Panc1 (cell line): ENCODE measurements at places on chromosomes 1 and 21.

DNA sequence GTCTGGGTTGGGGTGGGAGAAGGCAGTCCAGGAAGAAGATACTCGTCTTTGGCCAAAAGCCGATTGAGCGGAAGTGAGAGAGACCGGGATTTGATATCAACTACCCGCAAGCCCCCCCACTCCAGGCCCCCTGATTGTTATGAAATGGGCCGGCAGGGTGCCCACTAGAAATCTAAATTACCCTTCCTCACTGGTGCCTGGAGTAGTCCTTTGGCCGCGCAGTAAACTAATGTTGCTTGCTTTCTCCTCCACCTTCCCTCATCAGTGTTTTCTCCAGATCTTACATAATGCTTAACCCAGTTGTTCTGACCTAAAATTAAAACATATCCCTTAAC is 119.2 kb upstream of the BARHL2 start:
- DNase-seq = no peak

- no peak for DNase-seq
These were observed 45.3 kb downstream of the MRPL39 start for GRCh38 chr21:25561668-25562641.

GRCh38 chr1:21437341-21437640 is 2.6 kb upstream of the NBPF3 start:
- no peak for DNase-seq

DNA sequence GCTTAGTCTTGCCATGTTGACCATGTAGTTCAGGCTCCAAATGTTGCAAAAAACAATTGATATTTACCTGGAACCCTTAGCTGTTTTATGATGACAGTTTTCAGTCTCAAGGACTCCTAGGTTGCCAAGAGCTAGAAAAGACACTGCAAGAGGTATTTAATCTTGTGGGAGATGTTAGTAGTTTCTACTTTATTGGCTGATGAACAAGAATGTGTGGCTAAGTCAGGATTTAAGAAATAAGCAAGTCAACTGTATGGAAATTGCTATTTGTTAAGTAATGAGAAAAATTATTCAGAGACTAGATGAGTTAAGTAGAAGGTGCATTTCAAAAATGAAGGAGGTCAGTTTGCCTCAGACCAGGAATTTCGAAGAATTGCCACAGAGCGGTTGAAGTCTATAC is 639.7 kb upstream of the USP24 start:
- DNase-seq = no peak

DNA sequence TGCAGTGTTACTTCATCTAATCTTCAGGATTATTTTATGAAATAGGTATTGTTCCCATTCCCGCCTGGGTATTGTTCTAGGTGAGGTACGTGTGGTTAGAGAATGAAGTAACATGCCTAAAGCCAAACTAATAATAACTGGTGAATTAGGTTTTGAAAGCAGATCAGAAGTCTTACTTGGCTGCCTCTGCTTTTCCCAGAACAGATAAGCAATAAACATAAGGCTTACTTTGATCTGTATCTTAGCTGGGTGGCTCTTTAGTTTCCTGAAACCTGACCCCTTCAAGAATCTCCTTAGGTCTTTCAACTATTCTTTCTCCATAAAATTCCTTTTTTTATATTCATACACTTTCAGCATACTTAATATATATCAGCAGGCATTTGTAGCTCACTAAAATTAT is 65.3 kb downstream of the VAV3 start:
- DNase-seq = no peak

DNA sequence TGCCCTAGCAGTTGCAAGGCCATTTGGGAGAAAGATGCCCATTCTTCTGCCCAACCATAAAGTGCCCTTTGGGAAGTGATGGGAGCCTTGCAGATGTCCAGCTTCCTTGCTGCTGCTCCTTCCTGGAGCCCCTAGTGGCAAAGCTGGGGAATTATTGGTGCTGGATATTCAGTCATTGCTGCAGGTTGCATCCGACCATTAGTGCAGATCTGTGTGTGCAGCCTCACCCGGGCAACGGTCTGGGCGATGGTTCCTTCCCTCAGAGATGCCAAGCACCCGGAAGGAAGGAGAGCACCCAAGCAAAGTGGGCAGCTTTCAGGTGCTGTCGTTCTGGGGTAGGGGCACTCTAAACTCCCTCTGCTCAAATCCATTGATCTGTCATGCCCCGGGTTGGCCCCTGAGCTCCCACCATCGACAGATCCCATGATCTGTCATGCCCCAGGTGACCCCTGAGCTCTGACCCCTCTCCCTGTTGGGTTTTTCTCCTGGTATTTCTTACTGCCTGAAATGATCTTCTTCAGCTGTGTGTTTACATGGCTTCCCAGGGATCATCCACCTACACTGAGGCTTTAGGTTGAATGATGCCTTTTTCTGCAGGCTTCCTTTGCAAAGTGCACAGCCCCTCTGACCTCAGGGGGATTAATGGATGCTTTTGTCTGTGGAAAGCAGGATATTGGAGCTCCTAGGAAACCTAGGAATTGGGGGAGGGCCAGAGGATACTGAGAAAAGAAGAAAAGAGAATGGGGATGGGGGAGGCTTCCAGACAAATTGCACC is 467.5 kb downstream of the PTPRU start:
- no peak for DNase-seq

- no peak for DNase-seq
These were observed 290.3 kb upstream of the SGIP1 start for GRCh38 chr1:66243548-66244130.

DNA sequence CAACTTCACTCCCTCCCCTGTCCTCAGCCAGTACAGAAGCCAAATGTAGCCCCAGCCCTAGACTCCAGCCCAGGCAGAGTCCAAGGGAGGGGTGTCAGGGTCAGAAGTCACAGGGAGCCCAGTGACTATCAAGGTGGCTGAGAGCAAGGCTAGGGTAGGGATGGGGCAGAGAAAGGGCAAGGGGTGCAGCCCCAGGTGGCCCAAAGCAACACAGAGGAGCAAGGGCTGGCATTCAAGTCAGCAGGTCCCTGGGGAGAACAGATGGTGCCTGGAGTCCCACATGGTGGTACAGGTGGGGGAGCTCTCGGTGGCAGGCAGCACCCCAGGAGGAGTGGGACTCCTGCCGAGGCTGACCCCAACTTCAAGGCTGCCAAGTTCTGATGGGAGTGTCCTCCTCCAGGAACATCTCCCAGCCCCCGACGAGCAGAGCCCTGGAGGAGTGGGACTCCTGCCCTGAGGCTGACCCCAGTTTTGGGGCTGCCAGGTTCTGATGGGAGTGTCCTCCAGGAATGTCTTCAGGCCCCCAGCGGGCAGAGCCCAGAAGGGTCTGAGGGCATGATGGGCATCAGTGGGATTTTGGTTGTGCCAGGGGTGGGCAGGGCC is 3.7 kb upstream of the DVL1 start:
- DNase-seq = no peak

DNA sequence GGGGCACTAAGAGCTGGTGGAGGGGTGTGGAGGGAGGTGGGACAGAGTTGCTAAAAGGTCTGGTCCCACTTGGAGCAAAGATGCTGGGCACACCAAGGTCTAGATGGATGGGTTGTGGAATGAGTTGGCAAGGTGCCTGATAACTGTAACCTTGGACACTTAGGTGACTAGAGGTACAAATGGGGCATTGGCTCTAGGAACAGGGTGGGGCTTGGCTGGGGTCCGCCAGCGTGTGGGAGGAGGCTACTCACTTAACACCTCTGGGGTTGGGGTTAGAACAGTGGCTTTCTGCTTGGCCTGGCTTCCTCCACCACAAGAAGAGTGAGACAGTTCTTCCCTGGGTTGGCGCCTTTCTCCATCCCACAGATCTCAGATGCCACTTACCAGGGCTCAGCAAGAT is 17.2 kb downstream of the KCNA2 start:
- DNase-seq = no peak

- no peak for DNase-seq
These were observed 124.2 kb downstream of the GALNT2 start for GRCh38 chr1:230191079-230191804.

- no peak for DNase-seq
These were observed 17.9 kb upstream of the PTCH2 start for GRCh38 chr1:44860891-44861425.

GRCh38 chr1:175463853-175464252 is 271.3 kb upstream of the KIAA0040 start:
- DNase-seq = no peak

GRCh38 chr1:15722836-15723532 is 13.1 kb upstream of the SLC25A34 start:
- DNase-seq = no peak

GRCh38 chr1:2425892-2426291 is 13.5 kb upstream of the PEX10 start:
- no peak for DNase-seq

GRCh38 chr21:45995686-45996179 is 14.2 kb downstream of the COL6A1 start:
- no peak for DNase-seq

DNA sequence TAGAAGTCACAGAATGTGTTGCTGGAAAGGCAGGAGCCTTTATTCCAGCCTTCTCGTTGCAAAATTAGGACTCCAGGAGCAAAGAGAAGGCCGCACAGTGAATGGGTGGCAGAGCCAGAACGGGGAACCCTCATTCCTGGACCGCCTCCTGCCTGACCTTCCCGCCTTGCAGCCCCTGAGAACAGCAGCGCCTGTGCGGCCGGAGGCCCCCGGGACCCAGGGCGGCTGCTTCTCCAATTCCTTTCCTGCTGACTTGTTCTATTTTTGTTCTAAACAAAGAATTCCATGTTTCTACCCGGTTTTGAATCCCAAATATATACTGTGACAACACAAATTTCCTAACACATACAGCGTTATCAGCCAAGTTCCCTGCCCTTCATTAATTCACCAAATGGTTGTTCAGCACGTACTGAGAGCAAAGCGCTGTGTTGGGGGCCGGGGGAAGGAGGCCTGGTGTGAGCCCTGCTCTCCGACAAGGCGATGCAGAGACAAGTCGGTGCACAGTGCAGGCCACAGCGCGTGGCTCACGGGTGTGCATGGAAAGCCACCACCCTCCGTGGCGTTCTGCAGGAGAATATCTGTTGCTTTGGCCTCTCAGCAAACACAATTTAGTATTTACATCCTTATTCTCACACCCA is 31.9 kb upstream of the COL6A2 start:
- DNase-seq = no peak

DNA sequence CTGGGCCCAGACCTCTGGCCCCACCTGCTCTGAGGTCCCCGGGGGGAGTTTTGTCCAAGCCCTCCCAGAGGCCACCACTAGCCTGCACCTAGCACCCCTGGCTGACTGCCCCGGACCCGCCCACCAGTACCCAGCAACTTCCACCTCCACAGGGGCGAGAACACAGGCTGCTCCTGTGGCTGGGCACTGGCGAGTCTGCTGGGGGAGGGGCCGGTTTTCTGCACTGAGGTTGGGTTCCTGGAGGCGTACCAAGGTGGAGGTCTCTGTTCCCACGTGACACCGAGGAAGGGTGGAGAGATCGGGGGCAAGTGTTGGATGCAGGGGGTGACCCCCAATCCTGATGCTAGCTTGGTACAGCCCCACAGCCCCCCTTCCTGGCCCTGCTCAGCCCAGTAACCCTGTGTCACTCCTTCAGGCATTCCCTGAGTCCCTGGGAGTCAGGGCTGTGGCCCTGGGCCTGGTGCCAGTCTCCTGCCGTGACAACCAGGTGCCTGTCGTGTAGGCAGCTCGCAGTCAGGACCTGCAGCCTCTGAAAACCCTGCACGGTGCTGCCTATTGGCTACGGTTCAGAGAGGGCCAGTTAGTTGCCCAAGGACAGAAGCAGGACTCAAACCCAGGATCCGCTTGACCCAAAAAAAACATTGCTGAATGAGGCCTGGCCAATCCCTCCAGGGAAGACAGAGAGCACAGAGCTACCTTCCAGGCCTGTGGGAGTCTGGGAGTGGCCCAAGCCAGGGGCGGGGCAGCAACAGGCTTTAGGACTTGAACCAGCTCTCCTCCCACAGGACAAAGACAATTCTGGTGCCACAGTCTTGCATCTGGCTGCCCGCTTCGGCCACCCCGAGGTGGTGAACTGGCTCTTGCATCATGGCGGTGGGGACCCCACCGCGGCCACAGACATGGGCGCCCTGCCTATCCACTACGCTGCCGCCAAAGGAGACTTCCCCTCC is 3.1 kb downstream of the ESPN start:
- DNase-seq = no peak

DNA sequence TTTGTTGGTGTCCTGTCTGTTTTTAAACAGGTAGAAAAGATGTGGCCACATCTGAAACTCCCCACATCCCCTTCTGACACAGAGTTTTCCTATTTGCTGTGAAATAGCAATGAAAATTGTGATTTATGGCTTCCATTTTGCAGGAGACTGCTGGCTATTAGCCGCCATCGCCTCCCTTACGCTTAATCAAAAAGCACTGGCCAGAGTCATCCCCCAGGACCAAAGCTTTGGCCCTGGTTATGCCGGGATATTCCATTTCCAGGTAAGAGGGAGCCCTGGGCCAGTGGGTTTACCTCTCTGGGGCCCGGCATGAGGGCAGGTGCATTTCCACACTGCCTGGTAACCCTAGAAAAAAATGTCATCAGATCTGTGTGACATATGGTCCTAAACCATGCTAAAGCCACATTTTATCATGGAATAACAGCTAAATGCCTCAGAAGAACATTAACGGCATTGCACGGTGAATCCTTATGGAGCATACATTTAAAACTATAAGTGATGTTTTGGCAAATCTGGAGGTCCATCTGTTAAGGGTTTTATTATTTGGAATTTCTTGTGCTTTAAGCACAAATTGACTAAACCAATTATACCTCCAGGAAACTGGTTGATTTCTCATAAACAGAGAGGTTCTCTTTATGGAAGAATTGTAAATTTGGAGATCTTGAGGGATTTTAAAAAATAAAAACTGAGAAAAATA is 12.3 kb downstream of the CAPN9 start:
- no peak for DNase-seq
